ENCODE measurements at places on chromosomes 3 and 15. TPM values are rescaled to one million over a fixed set of nuclear protein-coding genes. Genes with fewer than 3 reads are reported as not detected.

DNA sequence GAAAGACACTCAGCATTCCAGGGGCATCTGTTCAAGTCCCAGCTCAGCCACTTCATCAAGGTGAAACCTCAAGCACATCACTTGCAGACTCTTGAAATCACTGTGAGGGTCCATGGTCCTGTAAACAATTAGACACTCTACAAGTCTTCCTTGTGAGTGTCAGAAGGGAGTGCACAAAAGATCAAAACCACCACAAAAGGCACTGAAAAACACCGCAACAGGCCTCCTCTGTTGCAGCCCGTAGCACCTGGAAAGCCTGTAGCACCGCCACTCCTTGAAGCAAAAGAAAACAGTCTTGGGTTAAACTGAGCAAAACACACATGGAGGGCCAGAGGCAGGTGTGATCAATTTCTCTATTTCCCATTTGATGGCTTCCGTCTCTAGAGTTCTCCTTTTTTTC is 63.8 kb upstream of the SNRK start:
- DNase-seq, result no peak
- no peak overlapping the region for H3K4me3 ChIP-seq
- no peak overlapping the region for H3K27ac ChIP-seq
- H3K27me3 ChIP-seq, result no peaks in the 10 kb centered on the region
- no peaks in the 10 kb centered on the region for H3K36me3 ChIP-seq

DNA sequence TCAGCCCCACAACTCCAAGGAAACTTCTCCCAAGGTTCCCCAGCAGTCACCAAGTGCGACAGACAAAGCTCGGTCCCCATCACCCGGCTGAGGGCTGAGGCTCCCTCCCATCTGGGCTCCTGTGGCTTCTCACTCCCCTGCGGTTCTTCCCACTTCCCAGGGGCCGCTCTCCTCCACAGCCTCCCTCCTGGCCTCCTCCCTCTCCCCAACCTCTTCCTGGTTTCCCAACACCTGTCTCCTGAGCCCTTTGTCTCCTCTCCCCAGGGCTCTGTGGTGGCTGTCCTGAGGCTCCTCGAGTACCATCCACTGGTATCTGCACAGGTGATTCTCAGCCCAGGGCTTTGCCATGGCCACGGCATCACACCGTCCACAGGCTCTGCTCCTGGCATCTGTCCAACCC is 113.2 kb upstream of the NSMCE3 start:
- no peaks in the 10 kb centered on the region for H3K36me3 ChIP-seq
- H3K27me3 ChIP-seq, result no peaks in the 10 kb centered on the region
- no peaks in the 10 kb centered on the region for H3K4me1 ChIP-seq

DNA sequence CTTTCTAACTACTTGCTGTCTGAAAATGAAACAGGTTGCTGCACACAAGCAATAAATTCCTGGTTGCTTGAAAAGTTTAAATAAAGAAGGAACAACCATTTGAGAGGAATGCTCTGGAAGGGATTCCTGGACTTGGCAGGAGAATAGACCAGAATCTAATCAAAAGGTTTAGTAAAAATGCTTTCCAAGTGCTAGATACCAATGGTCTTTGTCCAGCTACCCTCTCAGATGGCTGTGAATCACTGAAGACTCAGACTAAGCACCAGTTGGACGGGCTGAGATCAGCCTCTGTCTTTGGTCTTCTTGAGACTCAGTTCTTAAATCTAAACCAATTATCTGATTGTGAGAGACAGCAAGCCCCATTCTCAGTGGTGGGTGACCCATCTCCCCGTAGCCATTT is 27.7 kb upstream of the LPP start:
- no peaks in the 10 kb centered on the region for H3K4me1 ChIP-seq
- no peak overlapping the region for H3K27ac ChIP-seq
- no peaks in the 10 kb centered on the region for H3K36me3 ChIP-seq
- no peak overlapping the region for H3K4me3 ChIP-seq
- DNase-seq, result no peak

DNA sequence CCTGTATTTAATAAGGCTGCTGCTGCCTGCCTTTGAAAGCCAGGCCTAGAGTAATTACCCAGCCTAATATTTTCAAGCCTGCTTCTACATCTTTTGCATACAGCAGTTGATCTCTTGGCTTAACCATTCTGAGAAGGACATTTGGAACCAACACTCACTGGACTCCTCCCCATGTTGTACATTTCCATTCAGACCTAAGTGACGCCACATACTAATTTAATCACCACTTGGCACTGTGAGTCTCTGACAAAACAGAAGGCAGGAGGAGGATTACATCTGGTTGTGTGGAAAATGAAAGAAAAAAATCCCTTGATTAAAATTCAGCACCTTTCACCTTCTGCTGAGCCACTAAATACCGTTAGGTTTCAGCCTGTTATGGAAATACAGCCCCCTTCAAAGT is 102.2 kb upstream of the ARRDC4 start:
- no peak for DNase-seq
- H3K4me3 ChIP-seq, result no peak overlapping the region
- H3K27ac ChIP-seq, result no peak overlapping the region
- no peaks in the 10 kb centered on the region for H3K27me3 ChIP-seq

GRCh38 chr15:38053205-38053604 is 118.8 kb downstream of the TMCO5A start:
- DNase-seq, result no peak
- peaks cover 4% of the 10 kb centered on the region for H3K27me3 ChIP-seq
- H3K27ac ChIP-seq, result no peak overlapping the region

DNA sequence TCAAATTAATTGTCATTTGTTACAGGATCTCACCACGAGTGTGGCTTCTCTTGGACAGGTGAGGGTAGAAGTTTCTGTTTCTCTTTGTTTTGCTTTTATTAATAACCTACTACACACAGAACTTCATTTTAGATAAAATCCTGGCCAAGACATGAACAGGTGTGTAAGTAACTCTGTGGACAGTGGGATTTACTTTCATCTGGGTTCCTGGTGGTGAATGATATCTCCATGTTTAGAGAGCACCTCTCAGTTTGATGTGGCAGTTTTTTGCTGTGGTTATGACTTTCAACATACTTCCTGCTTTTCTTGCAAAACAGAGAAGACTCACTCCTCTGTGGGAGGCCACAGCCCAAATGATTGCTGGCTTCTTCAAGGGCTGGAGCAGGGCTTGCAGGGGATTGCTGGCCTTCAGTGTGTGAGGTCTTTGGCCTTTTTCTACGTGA is 71.1 kb upstream of the XCR1 start:
- no peaks in the 10 kb centered on the region for H3K27me3 ChIP-seq
- peak overlapping the region; percentile 26 for H3K27ac ChIP-seq
- H3K4me1 ChIP-seq, result peaks cover 47% of the 10 kb centered on the region
- H3K4me3 ChIP-seq, result no peak overlapping the region
- H3K36me3 ChIP-seq, result no peaks in the 10 kb centered on the region

GRCh38 chr15:62935300-62936081 is 107.1 kb upstream of the TPM1 start:
- H3K27me3 ChIP-seq, result peaks cover 9% of the 10 kb centered on the region
- DNase-seq, result no peak
- H3K4me3 ChIP-seq, result no peak overlapping the region
- no peaks in the 10 kb centered on the region for H3K36me3 ChIP-seq
- no peaks in the 10 kb centered on the region for H3K4me1 ChIP-seq
- no peak overlapping the region for H3K27ac ChIP-seq

DNA sequence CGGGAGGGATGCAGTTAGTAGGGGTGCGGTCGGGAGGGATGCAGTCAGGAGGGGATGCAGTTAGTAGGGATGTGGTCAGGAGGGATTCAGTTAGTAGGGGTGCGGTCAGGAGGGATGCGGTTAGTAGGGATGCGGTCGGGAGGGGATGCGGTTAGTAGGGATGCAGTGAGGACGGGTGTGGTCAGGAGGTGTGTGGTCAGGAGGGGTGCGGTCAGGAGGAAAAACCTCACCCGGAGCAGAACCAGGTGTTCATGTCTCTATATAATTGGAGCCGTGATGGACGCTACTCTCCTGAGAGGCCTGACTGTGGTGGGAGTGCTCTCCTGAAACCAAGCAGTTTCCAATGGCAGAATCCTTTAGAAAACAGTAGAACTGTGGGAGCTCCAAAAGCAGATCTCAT is 95.8 kb downstream of the BDH1 start:
- no peaks in the 10 kb centered on the region for H3K27me3 ChIP-seq
- no peak overlapping the region for H3K4me3 ChIP-seq
- H3K36me3 ChIP-seq, result no peaks in the 10 kb centered on the region
- DNase-seq, result no peak

GRCh38 chr3:63278171-63279004 is at the start of gene SYNPR:
Gene SYNPR, plus strand, starts transcription at chr3:63278308.
- H3K4me1 ChIP-seq, result no peaks in the 10 kb centered on the region
- H3K4me3 ChIP-seq, result no peak within 1 kb of the TSS
- H3K27me3 ChIP-seq, result no peaks in the 10 kb centered on the region
- DNase-seq, result no peak
- H3K36me3 ChIP-seq, result no peaks in the 10 kb centered on the region

DNA sequence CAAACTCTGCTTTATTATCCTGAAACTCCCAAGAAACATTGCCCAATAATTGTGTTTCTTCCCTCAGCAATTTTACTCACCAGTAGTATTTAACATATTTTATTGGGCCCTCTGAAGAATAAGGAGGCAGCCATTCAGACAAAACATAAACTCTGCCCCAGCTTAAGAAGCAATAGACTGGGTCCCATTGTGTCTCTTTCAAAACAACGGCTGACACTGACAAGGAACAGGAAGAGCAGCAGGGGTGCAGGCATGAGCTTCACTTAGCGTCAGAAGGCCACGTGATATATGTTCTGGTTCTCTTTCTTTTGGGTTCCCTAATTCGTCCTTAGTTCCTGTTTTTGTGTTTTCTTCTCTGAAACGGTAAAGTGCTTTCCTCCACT is 242.3 kb downstream of the FHIT start:
- no peaks in the 10 kb centered on the region for H3K4me1 ChIP-seq
- no peak overlapping the region for H3K4me3 ChIP-seq
- no peak overlapping the region for H3K27ac ChIP-seq
- no peak for DNase-seq

DNA sequence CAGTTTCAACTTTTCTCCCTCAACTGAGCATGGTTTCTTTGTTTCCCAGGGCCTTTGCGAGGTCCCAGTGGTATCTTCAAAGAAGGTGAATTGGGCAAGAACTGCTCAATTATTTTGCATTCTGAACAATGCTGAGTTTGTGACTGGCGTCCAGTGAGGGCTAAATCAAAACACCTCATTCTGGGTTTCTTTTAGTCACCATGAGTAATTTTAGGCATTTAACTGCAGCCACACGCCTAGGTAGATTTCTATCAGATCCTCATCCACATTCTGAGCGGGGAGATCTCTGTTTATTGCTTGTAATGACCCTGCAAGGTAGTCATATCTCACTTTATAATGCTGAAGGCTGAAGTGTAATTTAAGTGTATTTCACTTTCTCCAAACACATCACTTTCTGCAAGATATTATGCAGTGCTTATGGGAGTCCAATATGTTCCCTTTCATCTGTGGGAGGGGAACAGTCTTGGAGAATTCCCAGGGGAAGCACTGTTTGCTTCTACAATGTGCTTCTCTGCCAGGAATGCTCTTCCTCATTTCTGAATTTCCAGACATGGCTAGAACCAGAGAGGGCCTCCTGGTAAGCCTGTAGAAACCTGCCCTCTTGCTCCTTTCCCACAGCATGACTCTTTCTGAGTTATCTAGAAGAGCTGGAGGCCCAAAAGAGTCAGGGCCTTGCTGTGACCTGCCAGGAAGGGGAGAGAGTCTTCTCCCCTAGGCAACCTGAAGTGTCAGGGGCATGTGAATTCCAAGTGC is 91.7 kb downstream of the FRMD4B start:
- H3K4me3 ChIP-seq, result no peak overlapping the region
- no peaks in the 10 kb centered on the region for H3K36me3 ChIP-seq
- H3K27me3 ChIP-seq, result no peaks in the 10 kb centered on the region
- no peak for DNase-seq

DNA sequence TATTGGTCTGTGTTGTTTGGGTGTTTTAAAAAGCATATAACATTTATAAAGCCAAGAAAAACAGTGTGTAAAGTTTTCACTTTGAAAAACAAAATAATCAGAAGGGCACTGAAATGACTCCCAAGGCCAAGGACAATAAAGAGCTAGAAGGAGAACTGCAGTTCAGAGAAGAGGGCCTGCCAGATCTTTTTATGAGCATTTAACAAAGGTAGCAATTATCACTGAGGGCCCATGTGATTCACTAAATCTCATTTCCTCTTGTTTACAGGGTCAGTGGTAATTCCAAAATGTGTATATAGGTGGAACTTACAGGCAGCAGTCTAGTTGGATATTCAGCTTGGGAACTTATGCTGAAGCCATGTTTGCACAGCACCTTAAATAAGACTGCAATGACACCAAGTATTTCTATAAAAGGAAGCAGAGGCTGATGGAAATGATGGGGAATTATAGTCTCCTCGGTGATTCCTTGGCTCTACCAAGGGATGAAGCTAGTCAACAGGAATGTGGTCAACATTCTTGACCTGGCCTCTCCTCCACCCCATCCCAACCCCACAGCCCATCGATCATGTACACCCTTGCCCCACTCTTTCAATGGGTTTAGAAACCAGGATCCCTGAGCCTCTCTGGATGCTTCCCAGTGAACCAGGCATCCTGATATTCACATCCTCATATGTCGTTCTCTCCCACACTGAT is 54.4 kb upstream of the THUMPD3 start:
- H3K4me1 ChIP-seq, result no peaks in the 10 kb centered on the region
- no peaks in the 10 kb centered on the region for H3K36me3 ChIP-seq
- no peak overlapping the region for H3K27ac ChIP-seq
- DNase-seq, result no peak
- H3K27me3 ChIP-seq, result no peaks in the 10 kb centered on the region
- H3K4me3 ChIP-seq, result no peak overlapping the region

DNA sequence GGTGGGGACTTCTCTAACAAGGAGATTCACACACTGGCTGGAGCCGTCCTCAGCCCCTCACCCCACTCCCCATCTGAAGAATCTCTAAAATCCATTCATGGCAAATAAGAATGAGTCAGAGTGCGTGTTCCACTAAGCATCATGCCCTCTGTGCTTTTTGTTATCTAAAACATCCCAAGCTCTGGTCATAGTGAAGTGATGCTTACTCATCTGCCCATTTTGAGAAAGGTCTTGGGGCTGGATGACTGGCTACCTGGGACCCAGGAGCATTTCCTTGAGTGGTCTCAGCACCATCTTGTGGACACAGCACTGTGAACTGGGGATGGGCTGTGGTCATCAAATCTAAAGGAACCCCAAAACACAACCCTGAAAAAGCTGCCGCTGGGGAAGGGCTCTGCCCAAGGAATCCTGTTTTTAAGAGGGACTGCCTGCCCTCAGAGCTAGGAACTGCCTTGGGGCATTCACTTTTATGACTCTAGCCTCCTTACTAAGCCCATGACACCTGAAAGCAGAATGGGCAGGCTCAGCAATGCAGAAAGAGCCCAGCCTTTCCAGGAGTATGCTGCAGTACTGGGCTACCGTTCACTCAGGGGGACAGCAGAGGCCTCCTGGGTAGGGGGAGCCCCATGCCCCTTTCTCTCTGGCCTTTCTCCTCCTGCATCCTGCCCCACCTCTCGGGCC is 53.5 kb downstream of the ZBTB38 start:
- no peak overlapping the region for H3K27ac ChIP-seq
- peaks cover 9% of the 10 kb centered on the region for H3K36me3 ChIP-seq
- no peaks in the 10 kb centered on the region for H3K27me3 ChIP-seq
- no peak for DNase-seq
- H3K4me1 ChIP-seq, result peaks cover 24% of the 10 kb centered on the region

CHRNB4 gene
- not detected for total RNA-seq

BAHD1 gene
- 24.9 TPM for total RNA-seq

LRRC49 gene
- 0.46 TPM for total RNA-seq

HRG gene
- total RNA-seq, result not detected

CNTN3 gene
- total RNA-seq, result not detected
